ENCODE measurements at places on chromosomes 1 and 21.

GRCh38 chr1:14499312-14500040 is 99.0 kb upstream of the KAZN start:
- no peak for DNase-seq

GRCh38 chr1:156690675-156691036 is 13.4 kb upstream of the NES start:
- no peak for DNase-seq

GRCh38 chr1:94806441-94806871 is 13.7 kb upstream of the SLC44A3 start:
- DNase-seq, result no peak

DNA sequence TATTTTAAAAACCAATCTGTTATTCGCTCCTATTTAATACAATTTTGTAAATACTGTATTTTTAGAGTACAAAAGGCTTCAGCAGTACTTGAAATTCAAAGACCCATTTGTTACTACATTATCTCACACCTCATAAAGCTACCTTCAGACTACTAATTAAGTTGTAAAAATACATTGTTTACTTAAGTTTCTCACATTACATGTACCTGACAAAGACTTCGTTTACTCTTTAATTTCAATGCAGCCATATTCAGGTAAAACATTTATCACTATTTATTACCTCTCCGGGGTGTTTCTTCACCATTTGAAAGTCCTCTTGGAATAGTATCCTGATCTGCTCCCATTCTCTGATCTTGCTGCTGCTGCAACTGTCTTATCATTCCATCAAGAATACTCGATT is 55.2 kb downstream of the BRWD1 start:
- DNase-seq, result no peak

GRCh38 chr21:37551331-37551992 is 184.9 kb downstream of the DYRK1A start:
- DNase-seq, result no peak

DNA sequence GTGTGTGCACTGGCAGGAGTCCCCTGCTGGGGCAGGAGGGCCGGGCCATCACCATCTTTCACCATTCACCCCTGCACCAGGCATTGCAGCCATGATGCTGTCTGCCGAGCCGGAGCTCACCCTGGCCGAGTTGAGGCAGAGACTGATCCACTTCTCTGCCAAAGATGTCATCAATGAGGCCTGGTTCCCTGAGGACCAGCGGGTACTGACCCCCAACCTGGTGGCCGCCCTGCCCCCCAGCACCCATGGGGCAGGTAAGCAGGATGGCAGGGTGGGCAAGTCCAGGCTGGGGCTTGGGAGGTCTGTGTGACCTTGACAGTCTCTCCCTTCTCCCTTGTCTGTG is 18.6 kb downstream of the PCSK9 start:
- DNase-seq, result no peak

GRCh38 chr1:116127123-116127847 is 16.1 kb downstream of the MAB21L3 start:
- no peak for DNase-seq

DNA sequence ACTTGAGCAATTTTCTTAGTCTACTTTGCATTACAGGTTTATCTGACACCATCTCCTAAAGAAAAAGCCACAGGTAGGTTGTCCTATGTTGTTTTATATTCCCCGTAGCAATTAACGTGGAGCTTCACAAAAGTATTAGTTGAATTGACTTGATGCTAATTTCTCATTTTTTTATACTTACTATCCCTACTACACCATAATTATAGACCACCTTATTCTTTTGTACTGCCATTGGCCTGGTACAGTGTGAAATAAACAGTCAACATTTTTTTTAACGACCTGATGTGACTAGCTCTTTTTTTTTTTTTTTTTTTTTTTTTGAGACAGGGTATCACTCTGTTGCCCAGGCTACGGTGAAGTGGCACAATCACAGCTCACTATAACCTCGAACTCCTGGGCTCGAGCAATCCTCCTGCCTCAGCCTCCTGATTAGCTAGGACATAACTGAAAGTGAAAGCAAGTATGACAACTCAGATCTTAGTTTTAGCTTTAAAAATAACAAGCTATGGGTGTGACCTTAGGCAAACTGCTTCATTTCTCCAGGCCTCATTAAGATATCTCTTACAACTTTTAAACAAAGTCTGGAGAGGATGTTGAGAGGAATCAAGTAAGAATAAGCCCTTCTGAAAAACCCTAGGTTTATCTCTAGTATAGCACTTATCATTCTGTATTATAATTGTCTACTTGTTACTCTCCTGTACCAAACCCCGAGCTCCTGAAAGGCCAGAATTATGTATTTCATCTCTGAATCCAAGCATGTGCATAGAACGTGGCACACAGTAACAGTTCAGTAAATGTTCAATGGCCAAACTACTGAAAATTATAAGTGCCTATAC is 49.5 kb downstream of the LUZP1 start:
- DNase-seq, result no peak

DNA sequence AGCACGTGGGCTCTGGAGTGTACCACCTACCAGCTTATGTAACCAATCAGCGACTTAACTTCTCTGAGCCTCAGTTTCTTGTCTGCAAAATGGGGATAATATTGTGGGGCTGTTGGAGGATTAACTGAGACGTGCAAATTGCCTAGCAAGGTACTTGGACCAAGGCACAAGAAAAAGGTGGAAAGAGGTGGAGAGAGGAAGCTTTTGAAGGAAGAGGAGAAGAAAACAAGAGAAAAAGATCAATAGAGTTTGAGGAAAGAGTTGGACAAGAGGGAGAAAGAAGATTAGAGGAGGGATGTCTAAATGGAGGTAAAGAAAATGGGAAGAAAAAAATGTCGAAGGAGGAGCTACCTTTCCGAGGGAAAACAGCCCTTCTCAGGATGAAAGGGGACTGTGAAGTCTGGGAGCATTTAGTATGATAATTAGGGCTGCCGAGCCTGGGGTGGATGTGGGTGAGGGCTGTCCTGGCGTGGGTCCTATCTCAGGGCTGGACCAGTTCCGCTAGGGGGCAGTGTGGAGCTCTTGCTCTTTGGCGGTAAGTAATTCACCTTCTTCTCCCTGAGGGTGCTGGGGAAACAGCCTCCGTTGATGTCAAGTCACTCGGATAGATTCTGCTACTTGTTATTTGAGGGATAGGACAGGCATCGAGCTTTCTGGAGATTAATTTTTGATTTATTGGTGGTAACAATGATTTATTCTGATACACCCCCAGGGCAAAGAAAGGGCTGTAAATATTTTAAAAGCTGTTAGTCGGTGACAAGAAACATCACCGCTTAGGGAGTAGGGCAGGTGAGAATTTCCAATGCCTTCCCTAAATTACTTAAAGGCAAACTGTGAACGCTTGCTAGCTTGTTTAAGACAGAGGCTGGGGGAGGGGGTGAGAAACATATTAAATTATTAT is 79.0 kb upstream of the NFASC start:
- DNase-seq, result peak; percentile 21

- no peak for DNase-seq
Measured at GRCh38 chr1:63316598-63316983, 5.8 kb upstream of the FOXD3 start.

GRCh38 chr1:203149188-203149840 is 21.8 kb downstream of the ADORA1 start:
- DNase-seq, result no peak

- no peak for DNase-seq
Measured at GRCh38 chr1:11522400-11523235, 43.7 kb downstream of the DISP3 start.

DNA sequence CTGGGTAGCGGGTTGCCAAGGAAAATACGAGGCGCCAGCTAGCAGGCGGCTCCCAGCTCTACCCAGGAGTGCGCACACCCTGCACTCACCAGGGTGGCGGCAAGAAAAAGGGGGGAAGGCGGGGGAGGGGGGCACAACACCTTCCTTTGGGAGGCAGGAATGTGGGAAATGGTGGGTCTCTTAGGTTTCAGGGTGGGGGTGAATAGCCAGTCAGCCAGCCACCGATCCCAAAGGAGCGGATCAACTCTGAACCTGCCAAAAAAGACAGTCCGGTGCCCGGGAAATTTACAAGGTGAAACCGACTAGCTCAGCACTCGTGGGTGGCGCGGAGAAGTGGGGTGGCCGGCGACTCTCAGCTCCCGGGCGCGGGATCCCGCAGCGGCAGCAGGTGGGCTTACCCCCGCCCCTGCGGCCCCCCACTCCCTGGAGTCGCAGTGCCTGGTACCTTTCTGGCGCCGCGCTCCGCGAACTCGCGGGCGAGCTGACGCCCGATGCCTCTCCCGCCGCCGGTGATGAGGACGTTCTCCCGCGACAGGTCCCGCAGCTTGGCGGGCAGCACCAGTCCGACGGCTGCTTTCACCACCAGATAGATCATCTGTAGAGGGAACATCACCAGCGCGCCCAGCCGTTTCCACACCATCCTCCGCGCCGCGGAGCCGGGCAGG is 1.2 kb downstream of the DHRS3 start:
- no peak for DNase-seq

GRCh38 chr1:90291431-90292216 is 296.7 kb downstream of the ZNF326 start:
- no peak for DNase-seq

DNA sequence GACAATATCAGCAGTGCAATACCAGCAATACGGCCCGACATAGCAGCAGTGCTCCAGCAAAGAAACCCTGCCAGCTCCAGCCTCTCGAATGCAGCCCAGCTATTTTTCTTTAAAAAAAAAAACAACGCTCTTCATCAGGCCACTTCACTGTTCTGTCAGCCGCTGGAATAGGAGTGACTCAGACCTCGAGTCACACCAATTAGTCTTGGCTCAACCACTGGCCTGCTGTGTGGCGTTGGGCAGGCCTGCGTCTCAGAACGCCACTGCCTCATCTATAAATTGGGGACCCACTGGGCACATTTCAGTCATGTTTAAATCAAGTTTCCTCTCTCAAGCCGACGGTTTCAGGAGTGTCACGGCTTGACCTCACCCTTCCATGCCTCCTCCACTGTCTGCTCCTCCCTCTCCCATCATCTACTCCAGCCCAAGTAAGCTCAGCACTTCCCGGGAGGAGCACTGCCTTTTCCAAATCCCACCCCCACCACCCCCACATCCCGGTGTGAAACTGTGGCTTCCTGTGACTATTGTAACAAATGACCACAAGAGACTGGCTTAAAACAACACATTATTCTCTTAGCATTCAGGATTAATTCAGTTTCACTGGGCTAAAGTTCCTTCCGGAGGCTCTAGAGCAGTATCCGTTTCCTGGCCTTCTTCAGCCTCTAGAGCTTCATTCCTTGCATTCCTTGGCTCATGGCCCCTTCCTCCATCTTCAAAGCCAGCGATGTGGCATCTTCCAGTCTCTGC is 71.9 kb upstream of the EFHD2 start:
- DNase-seq, result no peak

DNA sequence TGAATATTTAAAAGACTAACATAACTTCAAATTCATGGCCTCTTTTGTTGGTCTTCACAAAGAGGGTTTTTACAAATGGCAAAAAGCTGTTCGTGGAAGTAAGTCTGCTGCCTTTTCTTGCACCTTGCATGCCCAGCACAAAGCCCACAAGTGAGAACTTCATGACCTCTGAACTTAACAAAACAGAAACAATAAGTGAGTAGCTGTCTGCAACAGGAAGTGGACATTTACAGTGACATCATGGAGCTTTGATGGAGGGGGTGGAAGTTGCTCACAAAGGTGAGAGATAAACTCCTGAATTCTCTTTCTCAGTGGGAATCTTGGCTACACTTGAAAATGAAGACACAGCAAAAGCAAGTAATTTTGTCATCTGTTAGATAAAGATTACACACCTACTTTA is 303.3 kb upstream of the DEPDC1 start:
- no peak for DNase-seq

DNA sequence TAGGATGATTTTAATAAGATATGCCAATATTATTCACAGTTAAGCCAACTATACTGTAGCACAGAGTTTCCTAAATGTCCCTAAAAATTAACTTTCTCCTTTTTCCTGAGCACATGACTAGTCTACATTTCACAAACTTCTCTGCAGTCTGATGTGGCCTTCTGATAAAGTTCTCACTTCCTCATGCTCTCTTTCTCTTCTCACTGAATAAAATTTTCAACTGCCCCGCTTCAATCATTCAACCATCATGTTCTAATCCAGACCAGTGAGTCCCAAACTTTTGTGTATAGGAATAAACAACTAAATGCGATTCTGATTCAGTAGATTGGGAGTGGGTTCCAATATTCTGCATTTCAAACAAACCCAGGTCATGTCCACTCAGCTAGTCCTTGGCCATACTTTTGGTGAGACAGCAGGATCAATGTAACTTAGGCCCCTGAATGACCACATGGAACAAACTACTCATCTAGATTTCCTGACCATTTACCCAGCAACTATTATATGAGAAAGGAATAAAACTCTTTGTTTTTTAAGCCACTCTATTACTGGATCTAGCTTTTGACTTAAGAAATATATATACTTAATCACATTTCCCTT is 20.1 kb downstream of the TUT4 start:
- no peak for DNase-seq

GRCh38 chr1:211345719-211346118 is 19.1 kb downstream of the TRAF5 start:
- DNase-seq, result no peak

- DNase-seq, result no peak
Measured at GRCh38 chr1:109425391-109426280, 612 bp downstream of the PSMA5 start.

- DNase-seq, result no peak
Measured at GRCh38 chr1:111275079-111275478, 15.6 kb upstream of the CHIA start.

GRCh38 chr21:42849759-42850412 is 29.5 kb downstream of the WDR4 start:
- no peak for DNase-seq

- DNase-seq, result no peak
Measured at GRCh38 chr1:231866392-231867331, 240.1 kb downstream of the DISC1 start.

GRCh38 chr1:179229214-179230140 is at the start of gene ABL2:
Gene ABL2 (minus strand): TSS chr1:179229677. CDS start chr1:179229397, 280 bp downstream.
- DNase-seq, result peak; percentile 15

GRCh38 chr1:220552672-220553260 is 24.8 kb downstream of the MARK1 start:
- no peak for DNase-seq

DNA sequence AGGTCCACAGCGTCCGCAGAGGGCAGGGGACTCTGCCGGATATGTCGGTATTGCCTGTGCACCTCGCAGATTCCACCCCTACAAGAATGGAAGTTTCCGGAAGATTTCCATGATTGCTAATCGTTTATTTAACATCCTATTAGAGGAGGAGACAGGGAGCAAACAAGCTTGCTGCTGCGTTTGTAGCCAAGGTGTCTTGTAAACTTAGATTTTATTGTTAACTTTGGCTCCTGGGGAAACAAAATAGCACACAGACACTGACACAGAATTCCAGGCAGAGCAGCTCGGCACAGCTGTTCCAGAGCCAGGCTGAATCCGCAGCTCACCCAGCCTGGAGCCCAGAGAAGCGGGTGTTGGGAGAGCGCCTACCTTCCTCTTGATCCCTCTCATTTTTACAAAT is 75.7 kb downstream of the AJAP1 start:
- peak; percentile 96 for DNase-seq

GRCh38 chr1:50917138-50918137 is 42.6 kb downstream of the FAF1 start:
- DNase-seq, result no peak

DNA sequence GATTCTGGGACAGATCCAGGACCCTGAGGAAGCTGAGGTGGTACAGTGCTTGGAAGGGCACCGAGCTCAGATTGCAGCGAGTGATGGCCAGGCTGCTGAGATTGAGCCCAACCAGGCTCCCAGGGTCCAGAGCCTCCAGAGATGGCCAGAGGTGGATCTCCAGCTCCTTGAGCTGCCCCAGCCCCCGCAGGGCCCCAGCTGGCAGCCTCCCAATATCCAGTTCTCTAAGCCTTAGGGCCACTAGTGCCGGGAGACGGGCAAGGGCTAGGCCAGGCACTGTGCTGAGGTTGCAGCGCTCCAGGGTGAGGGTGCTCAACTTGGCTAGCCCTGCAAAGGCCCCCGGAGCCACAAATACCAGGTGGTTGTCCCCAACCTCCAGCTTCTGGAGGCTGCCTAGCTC is 3.4 kb downstream of the LINGO4 start:
- DNase-seq, result no peak

Measured in LNCaP clone FGC (cell line).